ENCODE measurements at places on chromosomes 16 and 17. TPM values are rescaled to one million over a fixed set of nuclear protein-coding genes. Genes with fewer than 3 reads are reported as not detected.

DNA sequence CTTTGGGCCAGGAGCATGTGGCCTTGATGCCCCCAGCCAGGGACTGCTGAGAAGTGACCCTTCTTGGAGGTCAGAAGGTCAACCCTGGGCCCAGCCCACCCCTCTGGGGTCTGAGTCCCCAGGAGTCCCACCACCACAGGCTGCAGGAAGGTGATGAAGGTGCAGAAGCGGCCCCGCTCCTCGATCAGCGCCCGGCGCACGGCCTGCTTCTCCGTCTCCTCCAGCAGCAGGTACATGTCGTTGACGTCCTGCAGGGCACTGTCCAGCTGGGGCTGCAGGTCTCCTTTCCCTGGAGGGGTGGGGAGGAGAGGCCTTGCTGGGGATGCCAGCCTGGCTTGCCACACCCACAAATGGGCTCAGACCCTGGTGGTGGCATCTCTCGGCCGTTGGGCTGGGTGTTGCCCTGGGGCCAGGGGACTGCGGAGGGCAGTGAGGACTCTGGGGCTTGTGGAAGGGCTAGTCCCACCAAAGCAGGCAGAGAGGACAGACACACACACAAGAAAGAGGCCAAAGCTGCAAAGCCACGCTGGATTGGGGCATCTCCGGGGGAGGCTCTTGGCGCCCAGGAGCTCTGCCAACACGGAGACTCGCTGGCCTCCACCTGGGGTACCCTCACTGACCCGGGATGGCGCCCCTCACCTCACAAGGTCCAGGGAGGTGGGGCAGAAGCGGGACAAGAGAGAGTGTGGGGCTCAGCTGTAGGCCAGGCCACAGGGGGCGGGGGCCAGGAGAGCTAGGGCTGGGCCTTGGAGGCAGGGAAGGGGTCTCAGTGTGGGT lies 7.5 kb downstream of the MTSS2 start:
- no peak for DNase-seq

DNA sequence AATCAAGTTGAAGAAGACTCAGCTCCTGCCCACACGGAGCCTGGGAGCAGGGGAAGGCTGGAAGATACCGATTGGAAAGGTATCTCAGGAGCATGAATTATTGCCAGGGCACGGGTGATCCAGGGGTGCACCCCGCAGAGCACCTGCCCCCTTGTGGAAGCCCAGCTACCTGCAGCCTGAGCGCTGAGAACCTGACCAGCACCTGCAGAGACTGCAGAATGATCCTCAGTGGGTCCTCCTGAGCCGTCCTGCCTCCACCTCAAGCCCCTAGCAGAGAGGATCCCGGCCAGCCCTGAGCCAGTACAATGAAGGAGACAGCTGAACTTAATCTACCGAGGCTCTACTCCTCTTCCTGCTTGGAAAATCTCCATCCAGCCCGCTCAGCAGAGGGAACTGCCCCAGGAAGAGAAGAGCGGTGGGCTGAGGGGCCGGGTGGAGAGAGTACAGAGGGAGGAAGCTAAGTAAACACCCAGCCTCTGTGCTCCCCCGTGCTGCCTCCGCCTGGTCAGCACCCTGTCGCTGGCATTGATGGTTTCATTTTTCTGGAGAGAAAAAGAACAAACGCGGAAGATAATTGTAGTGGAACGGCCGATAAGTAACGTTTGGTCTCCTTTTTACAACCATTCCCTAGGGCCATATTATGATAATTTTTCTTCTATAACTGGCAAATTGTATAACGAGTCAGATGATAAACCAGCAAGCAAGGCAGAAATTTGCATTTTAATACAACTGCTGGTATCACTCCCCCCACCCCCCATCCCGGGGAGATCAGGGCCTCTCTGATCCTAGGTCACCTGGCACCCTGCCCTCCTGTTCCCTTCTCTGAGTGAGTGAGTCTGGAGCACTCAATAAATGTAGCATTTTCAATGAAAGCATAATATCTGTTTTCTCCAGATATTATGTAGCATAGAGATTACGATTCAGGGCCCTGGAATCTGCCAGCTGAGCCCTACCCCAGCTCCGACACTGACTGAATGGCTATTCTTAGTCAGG lies 204.5 kb upstream of the RPL38 start:
- no peak for DNase-seq

The SOX15 gene
- total RNA-seq, result 18.7 TPM

DNA sequence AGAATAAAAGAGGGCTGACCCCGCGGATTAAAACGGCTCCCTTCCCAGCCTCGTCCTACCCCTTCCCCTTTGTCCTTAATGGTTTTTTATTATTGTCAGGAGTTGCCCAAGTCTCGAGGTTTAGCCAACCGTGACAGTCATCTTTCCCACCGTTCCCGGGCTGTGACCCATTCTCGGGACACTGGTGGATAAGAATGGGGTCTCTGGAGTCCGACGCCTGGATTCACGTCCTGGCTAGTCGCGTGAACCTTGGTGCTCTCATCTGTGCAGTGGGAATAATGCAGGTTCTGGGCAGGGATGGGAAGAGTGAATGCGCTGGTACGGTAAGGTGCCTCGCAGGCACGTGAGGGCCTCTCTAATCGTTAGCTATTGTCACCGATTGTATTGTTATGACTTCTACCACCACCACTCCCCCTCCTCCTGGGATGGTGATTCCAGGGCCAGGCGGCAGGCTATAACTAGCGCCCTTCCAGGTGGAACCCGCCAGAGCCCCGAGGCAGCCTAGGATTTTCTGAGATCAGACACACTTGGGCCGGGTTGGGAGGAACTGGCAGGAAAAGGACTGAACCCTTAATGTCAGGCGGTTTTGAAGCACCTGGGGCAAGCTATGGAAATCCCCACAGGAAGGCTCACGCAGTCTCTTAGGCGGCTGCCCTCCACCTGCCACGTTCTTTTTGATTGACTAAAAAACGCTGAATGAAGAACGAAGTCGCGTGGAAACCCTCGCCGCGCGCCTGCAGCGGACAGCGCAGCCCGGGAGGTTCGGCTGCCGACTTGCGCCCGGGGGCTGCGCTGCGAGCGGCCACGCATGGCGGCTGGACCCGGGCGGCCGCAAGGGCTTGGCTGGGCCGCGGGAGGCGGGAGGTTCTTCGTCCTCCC lies 2.7 kb downstream of the HS3ST3B1 start:
- no peak for DNase-seq

DNA sequence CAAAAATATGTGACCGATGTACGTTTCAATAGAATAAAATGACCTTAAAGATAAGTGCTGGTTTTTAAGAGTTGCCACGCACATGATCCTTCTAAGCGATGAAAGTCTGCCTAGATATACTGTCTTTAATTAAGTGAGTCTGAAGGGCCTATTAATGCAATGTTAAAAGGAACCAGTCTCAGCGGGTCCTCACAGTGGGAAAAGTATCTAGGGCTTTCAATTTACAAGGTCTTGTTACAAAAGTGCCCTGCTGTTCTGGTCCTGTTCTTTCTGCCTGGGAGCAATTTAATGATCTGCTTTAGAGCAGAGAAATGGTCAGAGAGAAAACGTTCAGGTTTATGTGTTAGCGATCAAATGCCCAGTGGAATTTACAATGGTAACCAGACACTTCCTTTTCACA lies 864.0 kb downstream of the KCNJ2 start:
- no peak for DNase-seq

DNA sequence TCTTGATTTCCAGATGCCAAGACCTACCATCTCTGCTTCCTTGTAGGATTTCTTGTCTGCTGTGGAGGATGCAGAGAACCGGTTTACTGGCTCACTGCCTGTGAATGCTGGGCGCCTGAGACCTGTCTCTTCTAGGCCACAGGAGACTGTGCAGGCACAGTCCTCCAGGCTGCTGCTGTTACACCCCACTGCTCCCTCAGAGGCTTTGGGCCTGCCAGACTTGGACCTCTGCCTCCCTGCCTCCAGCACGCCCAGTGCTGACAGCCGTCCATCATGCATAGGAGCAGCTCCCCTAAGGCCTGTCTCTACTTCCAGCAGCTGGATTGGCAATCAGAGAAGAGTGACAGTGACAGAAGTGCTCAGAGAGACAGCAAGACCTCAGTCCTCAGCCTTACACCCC lies 6.1 kb downstream of the HROB start:
- DNase-seq, result no peak

The TMEM100 gene
- not detected for total RNA-seq

The TBX21 gene
- total RNA-seq, result not detected

- DNase-seq, result no peak
Observed at GRCh38 chr16:354291-354881, 1.9 kb upstream of the AXIN1 start.

GRCh38 chr17:69524854-69525253 lies 110.4 kb downstream of the MAP2K6 start:
- DNase-seq, result no peak

GRCh38 chr17:13113821-13114525 lies 96.1 kb upstream of the ELAC2 start:
- no peak for DNase-seq

GRCh38 chr17:32276171-32276601 lies 10.6 kb downstream of the RHBDL3 start:
- no peak for DNase-seq

The MYL4 gene
- total RNA-seq, result not detected

- no peak for DNase-seq
Observed at GRCh38 chr16:81180578-81180977, 57.9 kb upstream of the BCO1 start.

The LITAFD gene
- total RNA-seq, result not detected

- DNase-seq, result no peak
Observed at GRCh38 chr17:16939606-16940115, 32.3 kb downstream of the TNFRSF13B start.

The RUNDC3A gene
- total RNA-seq, result 0.07 TPM

GRCh38 chr16:57666353-57667047 lies 1.6 kb upstream of the ADGRG3 start:
- DNase-seq, result no peak

The PABPN1L gene
- not detected for total RNA-seq

DNA sequence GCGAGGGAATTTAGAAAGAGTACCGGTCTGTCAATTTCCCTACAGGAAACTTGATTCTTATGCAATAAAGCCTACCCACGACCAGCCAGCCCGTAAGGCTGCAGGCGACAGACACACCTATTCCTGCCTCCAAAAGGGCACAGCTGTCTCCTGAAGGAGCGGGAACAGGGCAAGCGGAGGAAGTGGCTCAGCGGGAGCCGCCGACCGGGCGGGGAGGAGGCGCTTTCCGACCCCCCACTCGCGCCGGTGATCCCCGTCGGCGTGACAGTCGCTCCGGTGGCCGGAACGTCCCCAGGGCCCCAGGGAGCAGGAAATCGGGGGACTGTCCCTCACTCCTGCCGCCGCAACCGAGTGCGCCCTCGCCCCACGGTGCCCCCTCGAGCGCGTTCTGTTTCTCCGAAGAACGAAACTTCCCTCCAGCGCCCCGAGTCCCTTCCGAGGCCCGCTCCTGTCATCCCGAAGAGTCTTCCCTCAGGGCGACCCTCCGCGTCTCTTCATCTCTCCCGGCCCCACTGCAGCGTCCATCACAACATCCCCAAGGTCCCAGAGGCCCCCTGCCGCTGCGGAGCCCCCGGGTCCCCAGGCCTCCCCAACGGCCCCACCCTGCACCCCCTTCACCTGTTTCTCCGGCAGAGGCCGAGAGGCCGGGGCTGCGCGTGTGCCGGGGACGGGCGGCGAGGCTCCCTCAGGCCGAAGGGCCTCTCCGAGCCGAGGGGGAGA lies 421 bp downstream of the STAT3 start:
- DNase-seq, result no peak

DNA sequence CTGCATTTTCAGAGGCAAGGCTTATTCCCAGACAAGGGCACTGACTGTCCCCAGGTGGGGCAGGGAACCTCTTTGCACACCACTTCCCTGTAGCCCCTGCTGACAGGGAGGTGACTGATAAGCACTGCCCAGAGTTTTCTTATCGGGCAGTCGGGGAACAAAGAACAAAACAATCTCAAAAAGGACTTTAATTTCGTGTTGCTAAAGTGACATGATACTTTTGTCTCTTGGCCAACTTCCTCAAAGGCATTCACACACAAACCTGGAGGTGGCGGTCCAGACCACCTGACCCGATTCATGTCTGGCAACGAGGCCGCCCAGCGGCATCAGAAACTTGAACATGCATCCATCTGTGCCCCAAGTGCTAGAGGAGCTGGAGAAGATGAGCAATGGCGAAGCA lies 28.9 kb downstream of the ZDHHC7 start:
- no peak for DNase-seq

GRCh38 chr16:88455610-88456355 lies 2.7 kb downstream of the ZFPM1 start:
- peak; percentile 13 for DNase-seq

The RCVRN gene
- total RNA-seq, result not detected

The POLR3K gene
- total RNA-seq, result 9.4 TPM

DNA sequence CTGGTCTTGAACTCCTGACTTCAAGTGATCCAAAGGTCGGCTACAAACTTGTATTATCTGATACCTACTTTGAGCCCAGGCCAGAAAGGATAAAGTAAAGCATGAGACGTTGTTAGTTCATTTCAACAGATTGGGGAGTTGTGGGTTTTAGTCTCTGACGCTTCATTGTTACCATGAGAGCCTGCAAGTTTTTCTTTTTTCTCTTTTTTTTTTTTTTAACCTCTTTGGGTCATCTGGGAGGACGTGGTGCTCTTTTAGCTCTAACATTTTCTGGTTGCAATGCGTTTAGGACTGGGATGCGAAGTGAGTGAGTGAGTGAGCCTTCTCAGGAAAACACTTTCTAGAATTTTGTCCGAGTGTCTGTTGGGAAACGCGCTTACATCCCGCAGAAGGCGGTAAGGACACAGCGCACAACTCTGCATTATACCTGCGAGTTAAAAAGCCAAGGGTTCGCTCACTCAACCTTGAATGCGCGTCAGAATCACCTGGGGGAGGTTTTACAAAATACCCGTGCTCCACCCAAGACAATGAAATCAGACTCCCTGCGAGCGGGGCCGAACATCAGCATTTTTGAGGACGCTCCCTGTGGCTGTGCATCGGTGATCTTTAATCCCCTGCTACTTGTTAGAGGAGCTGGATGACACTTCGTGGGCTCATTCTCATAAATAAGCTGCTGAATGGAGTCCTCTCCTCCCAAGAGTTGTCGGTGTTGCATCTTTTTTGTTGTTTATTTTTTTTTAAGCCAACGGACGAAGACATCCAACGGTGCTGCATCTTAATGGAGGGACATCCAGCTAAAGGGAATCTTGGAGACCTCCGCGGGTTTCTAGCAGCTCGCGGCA lies 629 bp upstream of the RNF135 start:
- no peak for DNase-seq

- no peak for DNase-seq
Observed at GRCh38 chr17:78387977-78388941, 9.8 kb downstream of the PGS1 start.

GRCh38 chr17:12078791-12079190 lies 58.1 kb downstream of the MAP2K4 start:
- no peak for DNase-seq

The MARVELD3 gene
- total RNA-seq, result 2.2 TPM

DNA sequence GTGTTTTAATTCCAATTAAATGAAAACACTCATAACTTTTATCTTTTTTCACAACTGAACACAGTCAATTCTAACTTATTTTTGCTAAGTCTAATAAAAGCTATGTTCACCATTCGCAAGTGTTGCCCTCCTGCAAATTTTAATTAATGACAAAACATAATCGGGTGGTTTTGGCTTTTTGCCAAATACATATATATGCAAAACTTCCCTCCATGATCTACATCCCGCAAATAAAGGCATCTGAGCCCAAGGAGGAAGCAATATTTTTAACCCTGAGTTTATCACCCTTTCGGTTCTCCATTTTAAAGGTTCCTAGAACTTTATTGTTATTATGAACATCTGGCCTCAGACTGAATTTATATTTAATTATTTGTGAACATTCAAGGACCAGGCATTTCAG lies 507.9 kb downstream of the CDH13 start:
- DNase-seq, result no peak

The NOD2 gene
- total RNA-seq, result 0.07 TPM

The TMEM235 gene
- total RNA-seq, result not detected

The DRC7 gene
- not detected for total RNA-seq

Measured in epithelial cell of proximal tubule (primary cell).